Astrocyte of the spinal cord (primary cell): ENCODE measurements at places on chromosomes 6 and 20.

DNA sequence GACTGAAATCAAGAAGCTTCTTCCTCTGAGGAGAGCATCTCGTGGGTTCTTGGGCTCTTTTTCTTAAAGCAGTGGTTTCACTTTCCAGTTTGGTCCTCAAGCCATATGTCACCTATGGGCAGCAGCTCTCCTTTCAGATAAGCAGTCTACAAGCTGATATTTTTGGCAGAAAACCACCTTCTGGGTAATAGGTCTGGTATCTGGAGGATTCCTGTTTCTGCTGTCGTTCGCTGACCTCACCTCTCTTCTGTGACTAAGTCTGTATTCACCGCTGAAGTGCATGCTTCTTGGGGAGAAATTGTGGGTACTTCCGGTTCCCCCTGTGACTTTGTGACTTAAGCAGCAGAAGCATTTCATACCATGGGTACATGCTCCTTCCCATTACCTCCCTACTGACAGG lies 193.6 kb downstream of the EDN1 start:
- DNase-seq: peak; percentile 92

DNA sequence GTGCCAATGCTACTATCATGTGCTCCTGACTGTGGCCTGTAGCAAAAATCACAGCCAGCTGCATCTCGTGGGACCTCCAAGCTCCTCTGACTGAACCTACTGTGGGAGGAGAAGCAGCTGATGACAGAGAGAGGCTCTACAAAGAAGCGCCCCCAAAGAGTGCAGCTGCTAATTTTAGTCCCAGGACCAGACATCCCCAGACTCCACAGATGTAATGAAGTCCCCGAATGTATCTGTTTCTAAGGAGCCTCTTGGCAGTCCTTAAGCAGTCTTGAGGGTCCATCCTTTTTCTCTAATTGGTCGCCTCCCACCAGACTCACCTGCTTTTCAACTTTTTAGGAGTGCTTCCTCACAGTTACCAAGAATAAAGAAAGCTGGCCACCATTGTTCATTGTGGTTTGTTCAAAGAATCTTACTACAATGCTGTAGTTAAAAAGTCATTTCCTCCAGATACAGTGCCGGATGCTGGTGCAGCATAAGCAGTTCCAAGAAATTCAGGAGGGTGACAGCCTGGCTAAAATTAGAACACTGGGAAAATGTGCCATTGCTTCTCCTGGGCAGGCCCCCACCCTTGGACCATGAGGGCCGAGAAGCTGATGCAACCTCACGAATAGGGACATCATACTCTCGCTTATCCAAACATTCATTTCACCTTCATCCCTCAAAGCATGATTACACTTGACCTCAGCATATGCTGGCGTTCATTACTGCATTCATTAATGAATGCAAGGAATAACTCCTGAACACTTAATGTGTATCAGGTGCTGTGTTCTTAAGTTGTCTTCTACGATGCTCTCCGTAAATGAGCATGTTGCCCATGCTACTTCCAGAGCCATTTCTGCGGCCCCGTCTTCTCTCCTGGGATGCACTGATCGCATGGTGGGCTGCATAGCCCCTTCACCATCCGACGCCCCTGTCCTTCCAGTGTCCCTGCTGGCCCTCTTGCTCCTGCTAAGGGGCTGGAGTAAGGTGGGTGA lies 66.4 kb downstream of the LY86 start:
- no peak for DNase-seq

- DNase-seq: no peak
Measured at GRCh38 chr6:52872031-52872430, 31.4 kb upstream of the GSTA5 start.

- DNase-seq: no peak
Measured at GRCh38 chr6:24778121-24778520, 3.4 kb downstream of the GMNN start.

GRCh38 chr20:62136283-62137091 lies 6.7 kb downstream of the PSMA7 start:
- DNase-seq: peak; percentile 76

- peak; percentile 83 for DNase-seq
Measured at GRCh38 chr6:130365166-130366106, at the start of gene TMEM200A. TMEM200A (plus strand) TSS chr6:130366017; CDS start chr6:130440423, 74,406 bp downstream.

GRCh38 chr6:139373928-139374356 lies 506 bp downstream of the CITED2 start:
- DNase-seq: no peak

DNA sequence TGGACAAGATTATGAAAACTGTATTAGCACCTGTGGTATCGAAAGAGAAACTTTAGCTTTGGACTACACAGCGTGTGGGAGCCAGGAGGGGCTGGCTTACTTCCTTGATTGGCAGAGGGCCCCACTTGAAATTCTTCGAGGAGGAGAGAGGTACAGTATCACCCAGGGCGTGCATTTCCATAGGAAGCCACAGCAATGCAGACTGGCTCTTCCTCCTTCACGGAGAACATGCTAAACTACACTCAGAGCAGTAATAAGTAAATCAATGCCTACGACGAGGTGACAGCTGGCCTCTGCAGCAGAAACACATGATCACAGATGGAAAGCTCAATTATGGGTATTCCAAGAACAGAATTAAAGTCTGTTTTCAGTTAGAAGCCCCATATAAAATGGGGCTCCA lies 44.2 kb downstream of the MYLK4 start:
- DNase-seq: no peak

GRCh38 chr6:2917801-2918445 lies 14.8 kb upstream of the SERPINB9 start:
- no peak for DNase-seq
